NCI-H2107 (cell line): ENCODE measurements at places on chromosomes 1 and 21.

- DNase-seq, result peak; percentile 38
Measured at GRCh38 chr1:155052439-155053395, 1.6 kb downstream of the ADAM15 start.

DNA sequence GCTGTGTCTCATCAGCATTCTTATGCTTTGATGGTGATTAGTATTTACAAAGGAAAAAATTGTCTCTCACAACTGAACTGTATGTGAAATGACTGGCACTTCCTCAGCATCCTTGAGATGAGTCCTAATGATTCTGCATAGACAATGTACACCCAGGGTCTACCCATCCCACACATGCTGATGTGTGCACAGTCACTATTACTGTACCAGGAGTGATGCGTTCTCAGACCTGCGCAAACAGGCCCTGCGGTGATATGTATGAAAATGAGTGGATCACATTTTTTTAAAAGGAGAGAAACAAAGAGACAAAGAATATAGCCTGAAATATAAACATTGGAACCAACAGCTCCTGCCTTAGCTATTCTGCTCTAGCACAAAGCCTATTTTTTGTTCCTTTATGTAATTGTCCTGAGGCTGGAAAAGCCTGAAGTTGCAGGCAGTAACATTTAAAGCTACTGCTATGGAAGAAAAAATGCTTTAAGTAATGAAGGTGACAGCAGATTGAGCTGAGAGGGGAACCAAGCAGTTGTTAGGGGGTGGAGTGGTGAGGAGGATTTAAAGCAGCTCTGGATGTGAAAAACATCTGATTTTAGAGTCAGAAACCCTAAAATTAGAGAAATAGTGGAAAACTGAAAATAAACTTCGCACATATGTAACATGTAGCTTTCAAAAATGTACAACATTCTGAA lies 5.5 kb downstream of the RCAN1 start:
- DNase-seq, result no peak

DNA sequence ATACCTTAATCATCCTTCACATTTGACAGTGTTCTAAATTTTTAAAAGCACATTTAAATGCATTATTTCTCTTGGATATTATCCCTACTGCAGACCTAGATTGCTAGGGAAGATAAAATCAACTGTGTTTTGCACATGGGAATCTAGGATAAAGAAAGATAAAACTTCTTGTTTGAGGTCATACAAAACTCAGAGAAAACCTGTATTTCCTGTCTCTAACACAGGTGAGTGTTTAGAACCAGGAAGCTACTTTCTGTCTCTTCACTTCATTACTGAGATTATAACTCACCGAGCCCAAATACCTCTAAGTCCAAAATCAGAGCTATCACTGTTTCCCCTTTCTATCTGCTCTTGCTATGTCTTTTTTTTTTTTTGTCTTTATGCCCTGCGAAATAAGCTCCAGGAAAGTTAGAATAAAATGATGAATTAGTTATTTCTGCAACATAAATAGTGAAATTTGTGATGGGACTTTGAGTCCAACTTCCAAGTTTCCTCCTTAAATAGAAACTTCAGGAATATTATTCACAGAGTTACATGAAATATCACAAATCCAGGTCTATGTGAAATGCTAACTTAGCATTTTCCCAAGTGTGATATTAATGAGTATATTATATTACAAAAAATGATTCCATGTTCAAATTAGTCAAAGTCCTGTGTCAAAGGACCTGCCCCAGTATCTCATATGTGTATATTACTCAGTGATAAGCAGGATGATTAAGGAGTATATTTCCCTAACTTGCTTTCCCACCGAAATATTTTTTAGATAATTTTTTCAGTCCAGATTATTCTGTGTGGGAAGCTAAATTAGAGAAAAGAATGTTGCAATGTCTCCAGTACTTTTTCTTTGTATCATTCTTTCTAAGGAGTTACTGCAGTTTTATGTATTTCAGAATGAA lies 226.4 kb downstream of the PLA2G4A start:
- DNase-seq, result no peak

- DNase-seq, result peak; percentile 31
Measured at GRCh38 chr1:164912290-164912689, 353.3 kb downstream of the PBX1 start.

GRCh38 chr1:198619375-198620140 lies 19.3 kb upstream of the PTPRC start:
- DNase-seq, result no peak

GRCh38 chr1:210456731-210457255 lies 128.1 kb downstream of the HHAT start:
- DNase-seq, result no peak

DNA sequence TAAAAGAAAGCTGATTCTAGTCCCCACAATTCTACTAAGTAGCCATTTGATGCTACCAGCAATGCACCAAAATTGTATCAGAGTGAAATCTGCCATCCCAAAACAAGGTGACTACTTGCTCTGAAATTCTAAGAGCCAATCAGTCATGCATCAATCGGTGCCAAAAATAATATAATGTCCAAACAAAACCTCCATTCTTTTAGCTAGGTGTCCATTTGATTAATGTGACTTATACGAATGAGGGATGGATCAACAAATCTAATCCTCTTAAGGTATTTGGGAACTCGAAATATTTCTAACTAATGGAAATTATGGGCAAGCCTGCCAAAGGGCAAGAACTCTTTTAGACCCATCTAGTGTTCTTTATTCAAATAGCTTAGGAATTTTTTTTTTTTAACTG lies 66.4 kb upstream of the NEK2 start:
- no peak for DNase-seq

GRCh38 chr1:225921734-225922709 lies 2.0 kb downstream of the PYCR2 start:
- no peak for DNase-seq

DNA sequence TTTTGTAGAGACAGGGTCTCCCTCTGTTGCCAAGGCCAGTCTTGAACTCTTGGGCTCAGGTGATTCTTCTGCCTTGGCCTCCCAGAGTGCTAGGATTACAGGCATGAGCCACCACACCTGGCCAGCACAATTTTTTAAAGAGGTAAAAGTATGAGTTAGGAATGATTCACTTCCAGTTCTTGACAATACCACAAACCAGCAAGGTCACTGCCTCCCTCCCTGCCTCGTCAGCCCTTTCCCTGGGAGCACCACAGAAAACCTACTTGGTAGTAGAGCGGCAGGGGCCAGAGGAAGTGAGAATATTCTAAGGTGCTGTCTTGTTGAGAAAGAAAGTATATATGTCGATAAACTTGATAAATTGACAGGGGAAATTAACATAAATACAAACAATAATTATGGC lies 10.8 kb upstream of the CDA start:
- DNase-seq, result no peak

- no peak for DNase-seq
Measured at GRCh38 chr1:46719689-46720088, 775 bp upstream of the EFCAB14 start.

- DNase-seq, result no peak
Measured at GRCh38 chr1:53572065-53572814, 113.0 kb downstream of the DMRTB1 start.

- no peak for DNase-seq
Measured at GRCh38 chr1:205639567-205639966, 7.8 kb upstream of the ELK4 start.

DNA sequence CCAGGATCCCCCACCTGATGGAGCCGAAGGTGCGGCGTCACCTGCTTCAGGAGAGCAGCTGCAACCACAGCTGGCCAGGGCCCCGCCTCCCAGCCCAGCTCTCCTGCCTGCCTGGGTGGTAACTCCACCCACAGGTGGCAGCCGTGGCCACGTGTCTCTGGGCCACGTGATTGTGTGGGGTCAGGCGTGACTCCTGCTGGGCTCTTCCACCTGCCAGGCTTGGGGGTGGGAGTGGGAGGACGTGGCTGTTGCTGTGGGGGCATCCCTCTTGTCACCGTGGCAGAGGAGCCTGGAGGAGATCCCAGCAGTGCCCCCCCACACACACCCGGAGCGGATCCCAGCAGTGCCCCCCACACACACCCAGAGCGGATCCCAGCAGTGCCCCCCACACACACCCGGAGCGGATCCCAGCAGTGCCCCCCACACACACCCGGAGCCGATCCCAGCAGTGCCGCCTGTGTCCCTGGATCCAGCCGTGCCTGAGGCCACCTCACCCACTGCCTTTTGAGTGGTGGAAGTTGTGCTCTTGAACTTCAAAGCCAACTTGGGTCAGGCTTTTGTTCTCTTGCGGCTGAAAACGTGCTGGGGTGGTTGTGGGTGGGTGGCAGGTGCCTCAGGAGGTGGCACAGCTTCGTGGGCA lies 32.2 kb downstream of the POFUT2 start:
- peak; percentile 79 for DNase-seq

GRCh38 chr1:98292994-98293393 lies 368.5 kb upstream of the SNX7 start:
- DNase-seq, result no peak

DNA sequence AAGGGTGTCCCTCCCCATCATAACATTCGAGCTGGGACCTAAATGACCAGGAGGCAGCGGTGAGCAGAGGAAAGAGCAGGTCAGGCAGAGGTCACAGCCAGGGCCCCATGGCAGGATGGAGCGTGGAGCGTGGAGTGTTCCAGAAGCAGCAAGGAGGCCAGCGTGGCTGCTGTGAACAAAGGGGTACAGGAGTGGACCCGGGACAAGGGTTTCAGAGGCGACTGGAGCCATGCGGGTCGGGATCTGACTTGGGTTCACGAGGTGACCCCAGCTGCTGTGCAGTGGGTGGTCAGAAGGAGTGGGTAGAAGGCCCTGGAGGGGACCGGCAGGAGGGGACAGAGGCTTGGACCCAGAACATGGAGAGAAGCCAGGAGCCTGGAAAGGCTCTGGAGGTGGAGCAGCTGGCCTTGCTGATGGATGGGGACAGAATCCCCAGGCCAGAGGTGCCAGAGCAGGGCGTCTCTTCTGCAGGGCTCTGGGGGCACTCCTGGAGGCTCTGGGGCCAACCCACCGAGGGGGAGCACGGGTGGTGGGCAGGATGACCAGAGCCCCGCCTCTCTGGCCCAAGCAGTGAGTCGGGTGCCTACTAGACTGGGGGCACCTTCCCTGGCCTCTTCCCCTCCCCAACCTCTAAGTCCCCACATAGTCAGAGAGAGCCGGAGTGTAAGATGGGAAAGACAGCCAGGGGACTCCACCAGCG lies 2.3 kb downstream of the CHD5 start:
- no peak for DNase-seq

- no peak for DNase-seq
Measured at GRCh38 chr1:64039390-64039926, 164.0 kb upstream of the UBE2U start.

- DNase-seq, result no peak
Measured at GRCh38 chr1:118143831-118144230, 41.2 kb downstream of the SPAG17 start.

DNA sequence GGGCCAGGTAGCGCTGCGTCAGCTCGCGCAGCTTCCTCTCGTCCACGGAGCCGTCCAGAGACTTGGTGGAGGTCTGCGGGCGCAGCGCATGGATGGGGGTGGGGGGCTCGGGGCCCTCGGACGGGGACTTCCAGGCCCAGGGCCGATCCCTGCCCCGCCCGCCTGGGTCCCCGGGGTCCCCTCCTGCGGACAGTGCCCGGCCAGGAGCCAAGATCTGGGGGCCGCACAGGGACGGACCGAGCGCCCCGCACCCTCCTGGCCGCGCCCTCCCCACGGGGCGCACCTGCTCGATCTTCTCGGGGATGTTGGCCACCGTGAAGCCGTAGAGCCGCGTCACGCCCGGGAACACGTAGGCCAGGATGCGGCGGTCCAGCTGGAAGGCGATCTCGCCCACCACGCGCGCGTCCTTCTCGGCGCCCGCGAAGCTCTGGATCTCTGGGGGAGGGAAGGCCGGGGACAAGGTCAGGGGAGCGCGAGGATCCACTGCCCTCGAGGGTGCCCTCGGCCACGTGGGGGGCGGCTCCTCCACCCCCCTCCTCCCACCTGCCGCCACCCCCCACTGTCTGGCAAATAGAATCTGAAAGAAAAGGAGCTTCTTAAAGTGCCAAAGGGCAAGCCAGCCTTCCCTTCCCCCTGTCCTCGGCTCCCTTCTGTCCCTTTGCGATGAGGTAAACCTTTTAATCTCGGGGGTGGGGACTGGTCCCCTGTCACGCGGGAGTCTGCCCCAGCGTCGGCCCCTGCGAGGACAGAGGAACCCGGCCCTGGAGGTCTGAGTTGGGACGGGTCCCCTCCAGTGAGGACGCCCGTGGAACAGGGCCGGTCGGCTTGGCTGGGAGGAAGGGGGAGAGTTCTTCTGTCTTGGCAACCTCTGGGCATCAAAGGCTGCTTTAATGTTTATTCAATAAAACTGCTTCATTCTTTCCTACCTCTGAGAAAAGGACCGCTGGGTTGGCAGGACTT lies 6.5 kb upstream of the FTCD start:
- no peak for DNase-seq
